Choroid plexus epithelial cell (primary cell): ENCODE measurements at places on chromosomes 1 and 21.
A peak's percentile ranks its signal among the peaks of the same experiment; 100 is the strongest.

DNA sequence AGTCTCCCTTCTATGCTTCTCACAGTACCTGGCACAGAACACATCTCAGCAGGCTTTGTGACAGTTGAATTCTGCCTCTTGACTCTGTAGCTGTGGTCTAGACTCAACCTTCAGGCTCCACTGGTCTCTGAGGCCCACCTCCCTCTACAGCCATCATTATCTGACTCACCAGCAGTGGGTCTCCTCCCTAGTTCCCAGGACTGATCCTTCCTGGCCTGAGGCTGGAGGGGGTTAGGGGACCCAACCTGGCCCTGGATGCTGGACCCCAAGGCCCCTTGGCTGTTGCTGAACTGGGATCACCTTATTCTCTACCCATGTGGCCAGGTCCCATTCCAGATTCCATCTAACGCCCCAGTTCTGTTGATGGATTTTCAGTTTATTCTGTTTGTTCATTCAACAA, 43.1 kb upstream of the FOXO6 start:
- DNase-seq: no peak

GRCh38 chr1:14298806-14299205, 299.7 kb upstream of the KAZN start:
- no peak for DNase-seq

- DNase-seq: no peak
These were observed 36.0 kb upstream of the BCAR3 start for GRCh38 chr1:93717640-93718039.

- no peak for DNase-seq
These were observed 10.5 kb upstream of the OPRD1 start for GRCh38 chr1:28801461-28801860.

DNA sequence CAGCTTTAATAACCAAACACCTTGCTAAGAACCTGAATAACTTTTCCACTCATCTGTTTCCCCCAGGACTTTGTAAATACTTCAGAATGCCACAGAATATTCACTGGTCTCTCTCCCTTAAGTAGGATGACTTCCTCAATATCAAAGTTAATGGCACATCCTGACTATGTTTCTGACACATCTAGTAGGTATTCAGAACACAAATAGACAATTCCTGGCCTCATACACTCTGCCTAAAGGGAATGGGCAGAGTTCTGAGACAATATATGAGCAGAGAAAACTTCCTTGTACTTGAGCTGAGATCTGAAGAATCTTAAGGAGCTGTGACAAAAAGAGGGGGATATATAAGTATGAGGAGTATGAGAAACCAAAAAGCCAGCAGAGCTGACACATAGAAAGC, 34.8 kb downstream of the ANKRD13C start:
- DNase-seq: peak; percentile 59

DNA sequence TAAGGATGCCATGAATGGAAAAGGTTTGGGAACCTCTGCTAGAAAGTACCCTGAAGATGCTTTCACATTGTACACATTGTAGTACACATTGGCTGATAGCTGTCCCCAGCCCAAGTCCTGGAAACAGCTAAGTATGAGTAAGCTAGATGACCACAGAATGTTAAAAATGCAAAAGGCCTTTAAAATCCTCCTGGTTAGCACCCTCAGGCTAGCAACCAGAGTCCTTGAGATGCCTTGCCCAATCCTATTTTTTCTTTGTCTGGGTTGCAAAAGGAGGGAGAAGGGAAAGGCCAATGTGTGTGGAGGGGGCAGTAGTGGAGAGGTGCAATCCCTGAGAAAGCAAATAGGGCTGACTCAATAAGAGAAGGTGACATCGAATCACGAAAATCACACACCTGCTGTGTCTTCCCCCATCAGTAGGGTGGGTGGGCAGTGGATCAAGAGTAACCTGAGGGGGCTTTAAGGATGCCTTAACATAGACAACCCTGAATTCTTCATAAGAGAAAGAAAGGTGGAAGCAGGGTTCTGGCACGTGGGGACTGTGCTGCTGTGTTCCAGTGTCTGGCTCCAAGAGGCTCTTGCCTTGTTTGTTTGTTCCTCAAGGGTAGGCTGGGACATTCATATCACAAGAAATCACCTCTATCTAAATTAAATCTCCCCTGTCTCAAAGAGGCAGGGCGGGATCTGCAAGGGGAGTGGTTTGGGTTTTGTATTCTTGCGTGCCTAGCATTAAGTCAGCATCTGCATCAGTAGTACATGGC, 266.2 kb upstream of the PLXNA2 start:
- peak; percentile 46 for DNase-seq

GRCh38 chr1:53410100-53410541, 49.1 kb upstream of the DMRTB1 start:
- DNase-seq: peak; percentile 44

GRCh38 chr1:207888652-207889051, 22.3 kb downstream of the CD34 start:
- DNase-seq: no peak

GRCh38 chr1:245953876-245954660, 553.0 kb downstream of the SMYD3 start:
- DNase-seq: peak; percentile 40

DNA sequence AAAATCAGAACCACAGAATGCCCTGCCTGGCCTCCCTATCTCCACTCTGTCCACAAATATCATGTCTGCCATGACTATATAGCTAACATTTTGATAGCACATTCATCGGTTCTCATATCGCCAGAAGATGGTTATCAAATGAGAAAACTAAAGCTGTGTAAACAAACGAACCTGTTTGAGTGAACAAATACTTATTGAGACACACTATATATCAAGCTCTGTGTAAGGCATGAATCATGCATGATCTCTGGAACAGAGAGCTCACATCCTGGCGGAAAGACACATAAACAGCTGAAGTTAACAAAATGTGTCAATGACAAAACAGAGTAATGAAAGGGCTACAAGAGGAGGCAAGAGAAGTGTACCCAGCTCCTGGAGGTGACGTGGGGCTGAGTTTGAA, 13.1 kb downstream of the KCND3 start:
- no peak for DNase-seq

- DNase-seq: no peak
These were observed 111.2 kb upstream of the LBR start for GRCh38 chr1:225539069-225539468.

- no peak for DNase-seq
These were observed 180.6 kb downstream of the PAPPA2 start for GRCh38 chr1:176643536-176643935.

DNA sequence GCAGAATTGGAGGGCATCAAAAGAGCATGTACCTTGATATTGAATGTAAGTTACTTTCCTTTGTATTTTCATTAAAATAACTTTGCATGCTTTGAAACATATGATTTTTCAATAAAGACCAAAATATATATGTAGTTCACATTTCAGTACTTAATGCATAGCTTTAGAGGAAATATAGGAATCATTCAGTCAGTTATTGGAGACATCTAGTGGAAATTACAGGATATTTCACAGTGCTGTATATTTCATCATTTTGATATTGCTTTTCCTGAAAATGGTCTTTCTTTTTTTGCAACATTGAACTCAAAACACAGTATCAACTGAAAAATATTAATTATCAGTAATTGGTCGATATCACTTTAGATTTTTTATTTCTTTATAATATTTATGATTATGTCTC, 375.8 kb downstream of the NCAM2 start:
- DNase-seq: peak; percentile 33

DNA sequence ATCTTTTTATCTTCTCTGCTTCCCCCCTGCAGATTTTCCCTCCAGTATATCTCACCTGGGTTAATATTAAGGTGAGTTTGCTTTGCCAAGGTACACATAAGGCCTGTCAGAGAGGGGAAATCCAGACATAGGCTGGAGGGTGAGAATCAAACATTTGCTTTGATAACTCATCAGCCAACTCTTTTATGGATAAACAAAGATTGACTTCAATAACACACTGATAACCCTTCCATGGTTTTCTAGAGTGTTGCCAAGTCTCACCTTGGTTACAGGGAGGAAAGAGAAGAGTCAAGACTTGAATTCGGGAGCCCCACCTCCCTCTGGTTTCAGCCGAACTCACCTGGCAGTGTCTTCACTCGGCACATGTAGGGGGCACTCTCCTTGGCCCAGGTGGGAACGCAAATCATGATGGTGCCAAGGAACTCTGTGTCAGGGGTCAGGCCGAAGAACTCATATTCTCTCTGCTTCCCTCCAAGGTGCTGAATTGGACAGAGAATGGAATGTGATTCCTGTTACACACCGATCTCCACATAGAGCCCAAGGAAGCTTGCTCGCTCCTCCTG, 15.1 kb downstream of the IL22RA1 start:
- no peak for DNase-seq

DNA sequence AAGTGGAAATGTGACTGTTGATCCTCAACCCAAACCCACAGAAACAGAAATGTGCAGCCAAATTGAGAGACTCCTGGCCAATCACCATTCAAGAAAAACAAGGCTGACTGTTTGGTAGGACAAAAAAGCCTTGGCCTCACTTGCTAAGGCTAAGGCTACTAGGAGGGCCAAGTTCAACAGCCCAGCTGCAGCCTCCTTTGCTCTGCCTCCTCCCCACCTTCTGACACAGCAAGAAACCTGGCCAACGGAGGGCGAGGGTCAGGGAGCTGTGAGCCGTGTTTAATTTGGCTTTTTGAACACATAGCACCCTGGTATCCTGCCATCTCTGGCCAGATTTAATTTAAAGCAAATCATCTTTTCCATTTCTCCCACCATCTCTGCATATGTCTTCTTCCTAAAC, 165.8 kb upstream of the RAB4A start:
- no peak for DNase-seq

DNA sequence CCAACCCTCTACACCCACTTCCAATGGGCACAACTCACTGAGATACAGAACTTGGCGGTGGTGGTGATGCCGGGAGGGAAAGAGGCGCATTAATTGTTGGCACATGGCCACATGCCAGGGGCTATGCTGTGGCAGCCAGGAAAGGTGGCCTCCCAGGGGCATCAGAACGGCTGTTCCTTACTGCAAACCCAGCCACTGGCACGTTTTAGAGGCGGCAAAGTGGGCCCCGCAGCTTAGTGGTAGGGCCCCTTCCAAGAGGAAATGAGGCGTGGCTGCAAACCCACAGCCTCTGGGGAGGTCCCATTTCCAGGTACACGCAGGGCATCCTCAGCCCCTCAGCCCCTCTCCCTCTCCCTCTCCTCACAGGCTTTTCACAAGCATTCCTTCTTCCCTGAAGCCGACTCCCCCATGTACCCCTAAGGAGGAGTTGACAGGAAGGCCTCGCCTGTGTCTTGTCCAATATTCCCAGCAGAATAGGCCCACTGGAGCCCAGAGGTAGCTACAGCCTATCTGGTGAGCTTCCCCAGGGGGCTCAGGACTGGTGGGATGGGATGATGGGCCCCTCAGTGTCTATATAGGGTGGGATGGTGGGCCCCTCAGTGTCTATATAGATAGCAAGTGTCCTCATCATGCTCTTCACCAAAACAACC, 166.2 kb downstream of the CLIC6 start:
- no peak for DNase-seq

DNA sequence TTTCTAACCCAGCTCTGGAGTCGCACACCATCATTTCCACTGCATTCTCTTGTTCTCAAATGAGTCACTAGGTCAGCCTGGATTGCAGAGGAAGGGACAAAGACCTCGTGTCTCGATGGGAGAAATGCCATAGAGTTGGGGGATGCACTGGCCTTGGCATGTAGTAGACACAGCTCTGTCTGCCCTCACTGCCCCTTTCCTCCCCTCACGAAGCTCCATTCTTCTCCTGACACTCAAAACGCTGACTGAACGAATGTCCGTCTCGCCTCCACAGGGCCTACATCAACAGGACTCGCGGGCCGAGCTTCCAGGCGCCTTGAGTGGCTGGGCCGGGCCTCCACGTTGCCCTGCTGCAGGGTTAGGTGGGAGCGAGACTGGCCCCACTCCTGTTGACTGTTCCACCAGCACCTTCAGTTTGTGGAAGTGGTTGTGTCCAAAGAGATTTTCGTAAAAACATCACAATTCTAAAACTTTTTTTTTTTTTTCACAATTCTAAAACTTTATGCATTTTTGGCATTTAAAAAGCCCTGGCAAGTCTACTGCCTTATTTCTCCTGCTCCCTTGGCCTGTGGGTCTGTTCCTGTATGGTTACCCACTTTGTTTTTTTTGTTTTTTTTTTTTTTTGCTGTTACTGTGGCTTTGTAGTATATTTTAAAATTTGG, 18.8 kb downstream of the PKNOX1 start:
- DNase-seq: no peak

GRCh38 chr1:41963636-41964035, 44.9 kb upstream of the HIVEP3 start:
- no peak for DNase-seq

DNA sequence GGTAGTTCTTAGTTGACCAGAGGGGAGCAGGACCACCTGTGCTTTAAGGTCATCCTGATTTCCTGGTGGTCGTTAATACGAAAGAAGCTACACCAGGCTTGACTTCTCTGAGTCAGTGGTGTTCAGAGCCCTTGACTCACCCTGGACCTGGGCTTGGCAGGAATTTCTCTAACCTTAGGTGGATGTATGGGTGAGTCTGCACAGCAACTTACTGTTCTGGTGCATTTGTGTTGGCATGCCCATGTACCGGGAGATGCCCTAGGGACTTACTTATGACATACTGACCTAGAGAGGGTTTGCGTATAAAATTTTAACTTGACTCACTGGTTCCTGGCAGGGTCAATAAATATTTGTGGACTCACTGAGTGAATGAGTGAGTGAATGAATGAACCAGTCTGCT, 304.6 kb downstream of the DISC1 start:
- no peak for DNase-seq

DNA sequence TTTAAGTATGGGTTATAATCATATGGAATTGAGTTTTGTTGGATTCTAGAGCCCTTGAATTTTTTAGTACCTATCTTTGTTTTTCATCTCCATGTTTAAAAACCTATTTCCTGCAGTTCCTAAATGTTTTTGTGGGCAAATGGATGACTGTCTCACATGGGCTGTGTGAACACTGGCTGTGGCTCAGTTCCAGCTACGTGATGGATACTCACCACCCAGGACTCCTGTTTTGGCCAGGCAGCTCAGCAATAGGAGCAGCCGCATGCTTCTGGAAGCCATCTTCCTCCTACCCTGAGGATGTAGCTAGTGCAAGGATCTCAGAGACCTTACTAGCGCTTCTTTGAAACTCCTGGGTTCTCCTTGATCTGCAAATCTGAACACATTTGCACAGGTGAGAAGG, 2.8 kb downstream of the REG4 start:
- DNase-seq: no peak

GRCh38 chr1:51210055-51210454, 26.0 kb upstream of the RNF11 start:
- DNase-seq: no peak

- peak; percentile 87 for DNase-seq
These were observed 3.1 kb upstream of the SLC16A4 start for GRCh38 chr1:110393691-110394492.
